EH (cell line): ENCODE measurements at places on chromosomes 16 and 17.

DNA sequence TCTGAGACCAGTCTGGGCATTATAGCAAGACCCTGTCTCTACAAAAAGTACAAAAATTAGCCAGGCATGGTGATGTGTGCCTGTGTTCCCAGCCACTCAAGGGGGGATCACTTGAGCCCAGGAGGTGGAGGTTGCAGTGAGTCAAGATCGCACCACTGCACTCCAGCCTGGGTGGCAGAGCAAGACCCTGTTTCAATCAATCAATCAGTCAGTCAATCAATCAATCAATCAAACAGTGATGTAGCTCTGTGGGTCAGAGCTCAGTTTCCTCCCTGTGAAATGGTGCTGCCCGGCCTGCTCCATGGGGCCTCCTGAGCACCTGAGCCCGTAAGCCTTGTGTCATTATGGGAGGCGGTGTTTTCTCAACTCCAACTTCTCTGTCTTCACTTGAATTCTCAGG, 167.1 kb upstream of the CIBAR2 start:
- no peak for DNase-seq

DNA sequence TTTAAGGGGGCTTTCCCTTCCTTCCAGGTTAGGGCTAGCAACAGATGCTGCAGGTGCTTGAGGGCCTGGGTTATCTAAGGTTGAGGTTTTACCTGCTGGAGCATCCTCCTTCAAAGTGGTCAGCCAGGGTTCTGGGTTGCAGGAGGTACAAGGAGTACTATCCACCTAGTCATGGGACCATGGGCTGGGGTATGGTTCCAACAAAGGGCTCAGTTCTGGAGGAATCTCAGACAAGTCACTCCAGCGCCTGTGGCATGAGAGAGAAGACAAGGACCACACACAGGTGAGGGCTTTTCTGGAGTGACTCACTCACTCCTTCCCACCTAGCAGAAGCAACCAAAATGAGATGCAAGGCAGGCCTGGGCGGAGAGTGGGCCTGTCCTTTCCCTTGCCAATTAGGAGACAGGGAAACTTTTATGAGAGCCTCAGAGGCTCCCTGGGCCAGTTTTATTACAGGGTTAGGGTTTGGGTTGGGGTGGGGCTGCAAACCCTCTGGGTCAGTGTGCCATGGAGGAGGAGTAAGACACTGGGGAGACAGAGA, 2.2 kb downstream of the MYO19 start:
- no peak for DNase-seq

DNA sequence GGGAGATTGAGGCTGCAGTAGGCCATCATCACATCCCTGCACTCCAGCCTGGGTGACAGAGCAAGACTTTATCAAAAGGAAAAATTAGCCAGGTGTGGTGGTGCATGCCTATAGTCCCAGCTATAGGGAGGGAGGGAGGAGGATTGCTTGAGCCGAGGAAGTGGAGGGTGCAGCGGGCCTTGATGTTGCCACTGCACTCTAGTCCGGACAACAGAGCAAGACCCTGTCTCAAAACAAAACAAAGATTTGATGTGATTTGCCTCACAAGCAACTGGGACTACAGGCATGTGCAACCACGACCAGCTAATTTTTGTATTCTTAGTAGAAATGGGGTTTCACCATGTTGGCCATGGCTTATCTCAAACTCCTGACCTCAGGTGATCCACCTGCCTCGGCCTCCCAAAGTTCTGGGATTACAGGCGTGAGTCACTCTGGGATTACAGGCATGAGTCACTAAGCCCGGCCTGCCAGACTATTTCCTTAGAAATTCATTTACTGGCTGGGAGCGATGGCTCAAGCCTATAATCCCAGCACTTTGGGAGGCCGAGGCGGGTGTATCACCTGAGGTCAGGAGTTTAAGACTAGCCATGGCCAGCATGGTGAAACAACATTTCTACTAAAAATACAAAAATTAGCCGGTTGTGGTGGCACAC, 11.5 kb downstream of the UBE2G1 start:
- DNase-seq: no peak

GRCh38 chr16:56753410-56753809, 23.5 kb downstream of the NUP93 start:
- peak; percentile 73 for DNase-seq

- DNase-seq: no peak
These were observed 37.7 kb upstream of the TOX3 start for GRCh38 chr16:52584354-52585320.

DNA sequence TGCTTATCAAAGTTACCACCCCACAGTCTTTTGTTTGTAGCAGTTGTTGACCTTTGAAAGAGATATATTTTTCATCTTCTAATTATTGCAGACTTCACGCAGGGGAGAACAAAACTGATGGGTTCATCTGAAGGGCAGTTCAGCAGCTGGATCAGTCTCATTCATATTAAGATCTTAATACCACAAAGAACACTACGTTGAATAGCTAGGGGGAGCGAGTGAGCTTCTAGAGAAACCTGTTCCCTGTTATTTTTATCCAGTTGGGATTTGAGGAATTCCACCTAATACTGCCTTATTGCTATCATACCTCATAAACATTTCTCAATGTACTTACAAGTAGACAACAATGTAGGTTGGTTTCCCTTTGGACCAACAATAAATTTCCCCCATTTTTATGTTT, 306.1 kb upstream of the KIF2B start:
- DNase-seq: no peak

GRCh38 chr17:80328634-80329380, 68.2 kb downstream of the RNF213 start:
- DNase-seq: no peak

DNA sequence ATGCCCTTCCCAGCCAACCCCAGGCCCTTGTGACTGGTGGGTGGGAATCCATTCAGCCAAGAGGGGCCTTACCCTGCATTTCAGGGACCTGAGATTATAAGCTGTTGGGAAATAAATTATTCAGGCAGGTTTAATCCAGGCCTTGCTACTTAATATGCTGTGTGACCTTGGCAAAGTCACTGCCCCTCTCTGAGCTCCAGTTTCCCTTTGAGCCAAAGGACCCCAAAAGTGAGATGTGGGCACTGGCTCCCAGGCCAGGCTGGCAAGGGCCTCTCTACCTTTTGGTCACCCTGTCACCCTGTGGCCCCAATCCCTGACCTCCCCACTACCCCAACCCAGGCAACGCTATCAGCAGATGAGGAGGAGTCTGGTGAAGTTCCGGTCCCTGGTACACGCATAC, 33.9 kb downstream of the MYO15A start:
- no peak for DNase-seq

DNA sequence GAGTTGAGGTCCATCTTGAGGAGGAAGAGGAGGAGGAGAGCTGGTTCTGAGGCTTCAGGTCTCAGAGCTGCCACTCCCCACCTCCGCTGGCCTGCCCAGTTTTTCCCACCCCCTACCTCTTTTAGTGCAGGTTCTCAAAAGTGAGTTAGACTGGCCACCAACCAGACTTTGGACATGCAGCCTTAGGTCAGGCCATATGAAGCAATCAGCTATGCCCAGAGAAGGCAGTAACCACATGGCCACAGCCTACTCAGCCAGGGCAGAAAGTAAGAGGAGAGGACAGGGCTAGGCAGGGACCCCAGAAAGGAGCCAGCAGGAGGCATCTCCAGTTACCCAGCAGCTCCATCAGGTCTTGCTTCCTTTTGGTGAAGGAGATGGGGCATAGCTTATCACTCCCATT, 9.0 kb downstream of the MYO15A start:
- no peak for DNase-seq

DNA sequence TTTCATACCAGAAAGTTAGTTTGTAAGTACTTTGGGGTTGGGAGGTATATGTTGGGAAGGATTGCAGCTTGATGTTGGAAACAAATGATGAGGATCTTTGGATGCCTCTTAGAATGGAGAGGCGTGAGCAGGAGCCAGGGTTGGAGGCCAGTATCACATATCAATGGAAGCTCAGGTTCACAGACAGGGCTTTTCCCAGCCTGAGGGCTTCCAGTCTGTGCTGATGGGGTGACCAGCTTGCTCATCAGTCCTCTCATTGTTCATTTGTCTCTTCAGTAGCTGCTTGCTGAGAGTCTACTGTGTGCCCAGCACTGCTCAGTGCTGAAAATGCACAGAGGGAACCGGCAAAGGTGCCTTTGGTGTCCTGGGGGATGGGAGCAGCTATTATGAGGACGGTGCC, 5.8 kb downstream of the DNAAF1 start:
- no peak for DNase-seq

DNA sequence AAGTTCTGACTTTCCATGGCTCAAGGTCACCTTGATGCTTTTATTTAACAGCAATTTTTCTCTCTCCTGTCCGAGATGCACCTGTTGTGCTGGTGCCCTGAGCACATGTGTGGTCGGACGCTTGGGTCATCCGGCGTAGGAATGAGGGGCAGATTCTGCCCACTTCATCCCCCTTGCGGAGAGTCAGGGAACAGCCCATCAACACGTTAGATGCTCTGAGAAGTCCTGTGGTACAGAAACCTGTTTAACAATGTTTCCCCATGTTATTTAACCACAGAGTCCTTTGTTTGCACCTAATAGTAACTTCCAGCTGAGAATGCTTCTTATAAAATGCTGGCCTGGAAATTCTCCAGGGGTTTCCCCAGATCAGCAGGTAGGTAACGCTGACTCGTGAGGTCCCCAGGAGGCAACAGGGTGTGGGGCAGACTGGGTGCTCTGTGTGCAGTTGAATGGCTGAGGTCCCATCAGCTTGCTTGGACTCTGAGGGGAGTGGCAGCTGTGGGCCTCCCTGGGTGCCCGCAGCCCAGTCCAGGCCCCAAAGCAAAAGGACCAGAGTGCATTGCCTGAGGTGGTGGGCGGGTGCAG, 17.8 kb downstream of the DOC2B start:
- DNase-seq: no peak

DNA sequence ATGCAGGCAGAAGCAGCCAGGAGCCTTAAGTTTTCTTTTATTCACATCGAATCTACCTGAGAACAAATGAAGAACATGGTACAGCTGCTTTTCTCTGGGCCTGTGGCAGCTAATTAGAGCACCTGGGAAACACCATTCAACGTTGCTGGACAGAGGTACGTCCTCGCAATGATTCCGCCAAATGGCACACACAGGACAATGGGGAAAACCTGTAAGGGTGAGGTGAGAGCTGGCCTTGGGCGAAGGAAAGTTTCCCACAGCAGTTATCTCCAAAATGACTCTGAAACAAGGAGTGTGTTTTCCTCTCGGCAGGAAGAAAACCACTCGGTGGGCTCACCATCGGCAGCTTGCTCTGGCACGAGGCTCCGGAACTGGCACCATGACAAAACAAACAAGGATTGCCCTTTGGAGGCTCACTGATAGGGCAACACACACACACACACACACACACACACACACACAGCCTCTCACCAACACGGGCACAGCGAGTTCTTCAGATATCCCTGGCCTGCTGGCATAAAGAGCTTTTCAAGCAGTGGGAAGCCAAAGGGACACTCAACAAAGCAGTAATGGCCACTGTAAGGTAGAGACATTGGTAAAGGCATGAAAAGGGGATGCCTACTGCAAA, 73.7 kb downstream of the ZFHX3 start:
- DNase-seq: no peak

DNA sequence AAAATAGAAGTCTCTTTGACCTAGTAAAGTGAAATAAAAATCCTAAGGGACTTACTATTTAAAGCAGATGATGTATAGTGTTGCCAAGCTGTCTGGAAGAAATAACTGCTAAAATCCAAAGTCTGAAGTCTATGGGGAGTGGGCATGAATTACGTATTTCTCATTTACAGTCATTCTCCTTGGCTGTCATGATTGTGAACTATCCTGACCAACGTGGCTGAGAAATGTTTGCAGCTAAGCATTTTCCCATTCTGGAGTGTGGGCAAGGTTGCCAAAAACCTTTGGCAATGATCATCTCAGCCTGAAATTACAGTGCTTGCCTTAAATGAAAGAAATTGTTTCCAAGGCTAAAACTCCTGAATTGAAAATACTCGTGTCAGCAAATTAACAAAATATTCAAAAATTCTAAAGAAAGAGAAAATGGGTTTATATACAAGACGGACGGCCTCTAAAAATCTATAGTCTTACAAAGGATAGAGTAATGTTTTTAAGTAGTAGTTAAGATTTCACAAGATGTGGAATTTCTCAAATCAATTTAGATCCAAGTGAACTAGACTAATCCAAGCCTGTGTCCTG, 77.0 kb downstream of the CACNG1 start:
- DNase-seq: no peak

GRCh38 chr17:82054351-82055022, 2.8 kb downstream of the GPS1 start:
- DNase-seq: no peak

DNA sequence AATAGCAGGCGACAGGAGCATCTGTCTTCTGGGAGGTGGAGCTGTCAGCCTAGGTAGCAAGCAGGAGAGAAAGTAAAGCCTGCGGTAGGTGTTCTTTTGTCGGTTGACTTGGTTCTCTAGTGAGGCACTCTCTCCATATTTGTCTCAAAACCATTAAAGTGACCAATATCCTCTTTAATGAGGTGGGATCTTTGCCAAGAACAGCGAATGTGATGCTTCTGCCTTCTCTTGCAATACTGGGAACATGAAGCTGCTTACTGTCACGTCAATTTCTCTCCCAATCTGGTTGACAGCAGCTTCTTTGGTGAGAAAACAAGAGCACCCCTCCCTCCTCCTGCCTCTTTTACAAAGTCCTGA, 176.7 kb downstream of the ABCC12 start:
- DNase-seq: peak; percentile 5

DNA sequence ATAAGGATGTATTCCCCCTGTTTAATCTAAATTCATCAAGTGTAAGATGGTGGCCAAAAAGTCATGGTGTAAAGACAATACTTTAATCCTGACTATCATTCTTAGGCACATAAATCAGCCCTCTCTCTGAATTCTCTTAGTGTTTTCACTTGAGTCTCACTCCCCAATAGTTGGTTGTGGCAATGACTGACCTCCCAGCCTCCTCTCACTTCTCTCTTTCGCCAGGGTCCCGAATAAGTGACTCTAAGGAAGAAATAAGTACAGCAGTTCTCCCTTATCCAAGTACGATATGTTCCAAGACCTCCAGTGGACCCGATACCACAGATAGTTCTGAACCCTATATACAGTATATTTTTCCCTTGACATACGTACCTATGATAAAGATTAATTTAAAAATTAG, 335.3 kb downstream of the MAF start:
- DNase-seq: no peak

DNA sequence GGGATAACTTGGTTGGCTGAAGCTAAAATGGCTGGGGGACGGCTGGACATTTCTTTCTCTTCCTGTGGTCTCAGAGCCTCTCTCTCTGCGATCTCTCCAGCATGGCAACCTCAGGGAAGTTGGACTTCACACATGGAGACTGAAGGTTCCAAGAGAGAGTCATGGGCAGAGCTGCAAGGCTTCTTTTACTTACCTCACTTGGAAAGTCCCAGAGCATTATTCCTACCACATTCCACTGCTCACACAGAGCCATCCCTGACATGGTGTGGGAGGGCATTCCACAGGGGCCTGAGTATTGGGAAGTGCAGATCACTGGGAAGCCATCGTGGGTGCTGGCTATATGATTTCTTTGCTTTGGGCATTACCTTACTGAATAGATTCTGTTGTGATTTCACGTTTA, 9.8 kb upstream of the SLC6A2 start:
- DNase-seq: no peak

DNA sequence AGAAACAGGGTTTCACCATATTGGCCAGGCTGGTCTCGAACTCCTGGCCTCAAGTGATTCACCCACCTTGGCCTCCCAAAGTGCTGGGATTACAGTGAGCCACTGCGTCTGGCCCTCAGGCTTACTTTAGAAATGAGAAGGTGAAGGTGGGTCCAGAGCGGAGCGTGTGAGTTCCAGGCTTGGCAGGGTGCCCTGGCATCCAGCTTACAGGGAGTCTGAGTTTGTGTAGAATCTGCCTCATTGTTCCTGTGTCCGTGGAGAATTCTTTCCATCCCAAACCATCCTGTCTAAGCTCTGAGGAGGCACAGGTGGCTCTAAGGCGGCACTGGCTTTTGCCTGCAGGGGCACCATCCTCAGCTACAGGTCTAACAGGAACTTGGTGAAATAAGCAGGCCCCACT, 50.6 kb downstream of the RAB11FIP3 start:
- DNase-seq: no peak
